HS-5 (cell line): ENCODE measurements at places on chromosomes 6 and 20.

- DNase-seq, result no peak
Measured at GRCh38 chr20:13037727-13038126, 29.0 kb downstream of the SPTLC3 start.

GRCh38 chr6:28643017-28643740 lies 117.5 kb downstream of the GPX5 start:
- DNase-seq, result peak; percentile 77

GRCh38 chr20:52540509-52540908 lies 348.9 kb upstream of the ZFP64 start:
- no peak for DNase-seq

GRCh38 chr6:116387374-116387773 lies 16.6 kb downstream of the DSE start:
- DNase-seq, result peak; percentile 74

DNA sequence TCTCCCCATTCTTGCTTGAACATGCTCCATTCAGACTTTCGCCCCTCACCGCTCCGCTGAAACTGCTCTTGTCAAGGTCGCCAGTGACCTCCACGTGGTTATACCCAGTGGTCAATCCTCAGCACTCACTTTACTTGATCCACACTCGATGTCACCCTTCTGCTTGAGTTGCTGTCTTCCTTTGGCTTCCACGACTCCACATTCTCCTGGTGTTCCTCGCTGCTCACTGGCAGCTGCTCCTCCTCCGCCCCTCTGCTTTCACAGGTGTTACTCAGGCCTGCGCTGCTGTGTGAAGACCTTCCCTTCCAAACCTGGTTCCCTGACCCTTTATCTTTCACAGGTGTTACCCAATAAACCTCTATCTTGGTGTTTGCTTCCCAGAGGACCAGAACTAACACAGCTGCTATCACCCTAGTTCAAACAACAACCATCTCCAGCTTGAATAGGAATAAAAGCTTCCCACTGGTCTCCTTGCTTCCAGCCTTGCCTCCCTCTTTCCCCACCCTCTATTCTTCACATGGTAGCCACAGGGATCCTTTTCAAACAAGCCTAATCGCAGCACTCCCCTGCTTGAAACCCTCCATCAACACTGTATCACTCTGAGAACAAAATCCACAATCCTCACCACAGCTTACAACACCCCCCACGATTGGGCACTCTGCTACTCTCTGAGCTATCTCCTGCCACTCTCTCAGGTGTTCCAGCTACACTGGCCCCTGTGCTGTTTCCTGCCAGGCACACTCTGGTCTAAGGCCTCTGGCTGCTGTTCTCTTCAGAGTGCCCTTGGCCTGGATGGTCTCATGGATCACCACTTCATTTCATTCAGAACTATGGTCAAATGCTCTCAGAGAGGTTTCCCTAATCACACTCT lies 10.7 kb downstream of the PPIL1 start:
- DNase-seq, result no peak
